ENCODE measurements at places on chromosomes 12 and 14.

- DNase-seq: no peak
Measured at GRCh38 chr12:70002912-70003255, 177.9 kb downstream of the MYRFL start.

GRCh38 chr12:95390192-95390591, 83.8 kb upstream of the METAP2 start:
- DNase-seq: no peak

- DNase-seq: no peak
Measured at GRCh38 chr14:93716746-93717667, 71.3 kb downstream of the PRIMA1 start.

DNA sequence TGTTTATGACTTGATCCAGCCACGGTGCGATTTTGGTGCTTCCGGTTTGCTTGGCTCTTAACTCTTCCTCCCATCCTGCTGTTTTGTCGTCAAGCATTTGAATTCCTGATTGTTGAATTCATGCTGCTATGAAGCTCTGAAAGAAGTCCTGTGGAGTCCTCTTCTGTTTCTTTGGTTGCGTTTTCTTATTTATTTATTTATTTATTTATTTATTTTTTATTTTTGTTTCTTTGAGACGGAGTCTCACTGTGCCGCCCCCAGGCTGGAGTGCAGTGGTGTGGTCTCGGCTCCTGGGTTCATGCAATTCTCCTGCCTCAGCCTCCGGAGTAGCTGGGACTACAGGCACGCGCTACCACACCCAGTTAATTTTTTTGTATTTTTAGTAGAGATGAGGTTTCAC, 3.0 kb upstream of the MTA1 start:
- no peak for DNase-seq

DNA sequence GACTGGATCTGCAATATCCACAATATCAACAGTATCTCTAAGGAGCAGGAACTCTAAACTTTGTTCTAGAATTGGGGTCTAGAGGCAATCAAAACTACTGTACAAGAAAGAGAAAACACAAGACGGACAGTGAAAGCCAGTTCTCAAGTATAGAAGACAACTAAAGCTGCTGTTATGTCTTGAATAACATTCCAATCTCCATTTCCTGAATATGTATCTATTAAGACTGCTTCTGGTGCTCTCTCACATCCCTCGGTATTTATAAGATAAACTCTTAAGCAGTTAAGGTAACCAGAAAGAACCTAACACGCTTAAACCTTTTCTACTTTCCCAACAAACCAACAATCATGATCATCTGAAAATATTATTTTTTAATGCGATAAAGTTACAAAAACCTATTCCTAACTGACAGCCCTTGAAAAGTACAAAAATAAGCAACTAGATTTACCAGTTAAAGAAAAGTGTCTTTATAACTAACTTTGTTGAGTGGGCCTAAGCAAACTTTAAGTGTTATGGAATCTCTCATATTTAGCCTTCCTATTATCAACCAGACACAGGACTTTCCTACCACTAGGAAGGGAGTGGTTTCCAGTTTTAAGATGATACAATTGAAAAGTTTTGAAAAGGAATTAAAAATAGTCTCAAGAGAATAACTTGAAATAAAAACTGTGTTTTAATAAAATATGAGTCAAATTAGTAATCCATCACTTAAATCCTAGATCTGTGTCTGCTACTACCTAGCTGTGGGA, 30.7 kb downstream of the NUMB start:
- no peak for DNase-seq

DNA sequence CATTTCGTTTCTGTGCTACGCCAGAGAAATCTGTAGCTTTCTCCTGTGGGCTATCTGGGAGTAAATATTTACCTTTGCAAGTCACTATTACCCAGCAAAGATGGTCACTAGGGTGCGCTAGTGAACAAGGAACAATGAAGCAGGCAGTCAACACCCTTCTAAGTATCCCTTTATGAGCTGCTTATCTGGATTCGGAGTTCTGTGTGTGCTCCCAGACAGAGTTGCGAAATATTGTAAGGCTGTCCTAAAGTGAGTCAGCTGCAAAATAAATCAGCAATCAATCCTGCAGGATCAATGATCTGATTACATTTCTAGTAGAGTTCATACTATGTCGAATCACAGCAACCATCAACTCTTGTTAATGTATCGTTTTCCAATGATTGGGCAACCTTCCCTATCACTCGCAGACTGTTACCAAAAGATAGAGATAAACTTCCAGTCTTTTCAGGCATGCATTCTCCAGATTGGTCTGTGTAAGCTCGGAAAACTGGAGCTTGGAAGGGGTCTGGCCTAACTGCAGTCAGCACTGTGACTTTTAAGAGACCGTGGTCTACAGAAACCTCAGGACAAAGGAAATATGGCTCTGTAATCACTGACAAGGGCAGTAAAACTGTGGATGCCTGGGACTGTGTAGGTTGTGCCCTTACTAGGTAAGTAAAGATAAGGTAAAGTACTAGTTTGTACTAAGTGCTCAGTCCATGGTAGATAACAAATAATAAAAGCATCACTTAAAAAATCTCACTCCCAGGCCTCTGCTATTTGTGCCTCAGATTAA, 133.5 kb downstream of the KCNK10 start:
- DNase-seq: no peak

GRCh38 chr14:51260225-51260624, 20.2 kb downstream of the TMX1 start:
- DNase-seq: no peak

- DNase-seq: no peak
Measured at GRCh38 chr12:132807295-132808092, 21.2 kb downstream of the GOLGA3 start.
